ENCODE measurements at places on chromosomes 2 and 18.
A peak's percentile ranks its signal among the peaks of the same experiment; 100 is the strongest.

- DNase-seq, result peak; percentile 84
Observed at GRCh38 chr2:239267288-239267951, 133.4 kb downstream of the HDAC4 start.

GRCh38 chr2:240523451-240524281 lies 34.1 kb downstream of the ANKMY1 start:
- DNase-seq, result no peak

- DNase-seq, result peak; percentile 34
Observed at GRCh38 chr2:7292154-7292691, 375.0 kb downstream of the RNF144A start.

DNA sequence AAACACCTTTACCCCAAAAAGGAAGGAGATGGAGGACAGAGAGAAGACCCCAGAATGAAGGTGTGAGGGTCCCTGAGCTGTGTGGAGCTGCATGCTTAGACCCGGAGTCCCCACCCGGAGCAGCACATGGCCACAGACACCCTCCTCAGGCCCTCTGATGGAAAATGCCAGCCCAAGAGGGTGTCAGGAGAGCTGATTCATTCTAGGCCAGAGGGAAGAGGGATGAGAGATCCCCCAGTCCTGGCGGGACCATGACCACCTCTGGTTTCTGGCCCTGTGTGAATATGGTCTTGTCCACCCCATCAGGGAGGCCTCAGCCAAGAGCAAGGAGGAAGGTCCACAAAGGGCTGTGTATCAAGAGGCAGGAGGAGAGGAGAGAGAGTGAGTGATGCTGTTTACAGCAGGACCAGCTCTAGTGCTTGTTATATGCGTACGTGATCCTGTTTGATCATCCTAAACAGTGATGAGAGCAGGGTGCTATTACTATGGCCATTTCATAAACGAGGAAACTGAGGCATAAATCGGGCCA lies 186.6 kb upstream of the HAAO start:
- no peak for DNase-seq

- DNase-seq, result no peak
Observed at GRCh38 chr2:161141033-161141432, 19.2 kb upstream of the TANK start.

DNA sequence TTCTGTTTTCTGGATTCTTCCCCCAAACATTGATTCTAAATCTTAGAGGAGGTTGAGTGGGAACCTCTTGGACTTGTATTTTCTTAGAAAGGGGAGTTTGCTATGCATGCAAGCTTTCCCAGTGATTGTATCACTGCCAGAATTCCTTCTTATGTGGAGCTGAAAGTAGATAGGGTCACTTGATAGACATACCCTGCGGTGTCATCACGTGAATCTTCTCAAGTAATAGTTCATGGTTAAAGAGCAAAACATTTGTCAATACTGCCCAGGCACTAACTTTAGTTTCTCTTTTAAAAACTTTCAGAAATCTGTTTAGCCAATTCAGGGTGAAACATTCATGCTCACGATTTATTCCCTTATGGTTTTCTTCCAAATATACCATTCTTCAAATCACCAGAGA lies 6.4 kb downstream of the PMAIP1 start:
- no peak for DNase-seq

- DNase-seq, result no peak
Observed at GRCh38 chr2:61044636-61045035, 21.0 kb upstream of the SANBR start.

DNA sequence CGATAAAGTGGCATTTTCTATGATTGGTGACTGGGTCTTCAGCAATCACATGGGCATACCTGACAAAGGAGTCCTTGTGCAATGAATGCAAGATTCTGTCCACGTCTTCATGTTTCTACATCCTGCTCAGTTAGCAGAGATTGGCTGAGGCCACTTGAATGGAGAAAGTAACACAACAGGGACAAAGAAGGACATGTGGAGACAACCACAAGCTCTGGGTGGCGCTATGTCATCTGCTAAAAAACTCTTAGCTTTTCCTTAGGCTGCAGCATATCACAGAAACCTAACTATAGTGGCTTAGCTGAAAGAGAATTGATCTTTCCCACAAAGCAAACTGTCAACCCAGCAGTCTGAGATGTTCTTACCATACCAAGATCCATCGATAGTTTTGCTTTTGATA lies 1109.7 kb downstream of the SOCS6 start:
- DNase-seq, result no peak

GRCh38 chr18:4203568-4204437 lies 251.3 kb downstream of the DLGAP1 start:
- no peak for DNase-seq

DNA sequence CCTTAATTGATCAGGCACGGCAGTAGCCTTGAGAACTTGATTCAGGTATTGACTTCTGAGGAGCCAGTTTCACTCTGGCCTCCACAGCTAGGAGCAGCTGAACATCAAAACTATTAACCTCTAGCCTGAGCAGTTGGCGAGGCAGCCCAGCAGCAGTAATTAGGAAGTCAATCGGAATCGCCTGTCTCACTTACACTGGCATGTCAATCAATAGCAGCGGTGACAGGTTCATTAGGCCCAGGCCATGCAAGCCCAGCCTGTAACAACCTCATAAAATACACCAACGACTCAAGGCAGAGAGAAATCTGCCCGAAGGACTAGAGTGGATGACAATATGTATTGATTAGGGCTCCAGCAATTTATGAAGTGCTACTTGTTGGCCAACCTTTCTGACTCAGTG lies 255.4 kb upstream of the SKOR2 start:
- DNase-seq, result no peak

GRCh38 chr2:61135510-61135909 lies 26.5 kb upstream of the C2orf74 start:
- peak; percentile 47 for DNase-seq

DNA sequence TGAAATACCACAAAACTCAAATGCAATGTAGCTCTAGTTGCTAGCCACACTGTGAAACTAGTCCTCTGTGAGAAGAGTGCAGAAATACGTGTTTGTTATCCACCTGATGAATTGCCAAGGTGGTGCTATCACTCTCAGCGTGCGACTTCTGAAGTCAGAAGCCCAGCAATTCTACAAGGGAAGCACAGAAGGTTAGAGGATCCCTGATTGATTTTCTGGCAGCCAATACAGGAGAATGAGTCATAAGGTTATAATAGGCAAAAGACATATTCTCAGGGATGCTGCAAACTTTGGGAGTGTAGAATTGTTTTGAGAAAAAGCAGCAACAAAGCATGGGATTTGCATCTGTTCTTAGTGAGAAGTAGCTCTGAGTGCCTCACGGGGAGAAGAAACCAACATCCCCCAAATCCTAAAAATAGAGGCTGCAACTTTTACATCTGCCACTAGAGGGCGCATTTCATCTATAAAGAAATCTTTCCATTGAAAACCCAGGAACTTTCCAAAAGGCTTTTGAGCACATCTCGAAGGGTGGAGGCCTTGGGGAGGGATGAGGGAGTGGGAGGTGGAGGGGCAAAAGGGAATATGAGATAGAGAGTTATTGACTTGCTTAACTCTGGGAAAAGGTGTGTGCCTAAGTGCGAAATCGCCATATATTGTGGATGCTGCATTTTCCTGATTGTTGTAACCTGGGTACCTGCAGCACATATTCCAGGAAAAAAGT lies 78.0 kb downstream of the TMEM182 start:
- peak; percentile 47 for DNase-seq

- no peak for DNase-seq
Observed at GRCh38 chr2:173493874-173494273, 139.2 kb downstream of the CDCA7 start.

GRCh38 chr18:37661478-37661877 lies 95.9 kb upstream of the CELF4 start:
- DNase-seq, result no peak

DNA sequence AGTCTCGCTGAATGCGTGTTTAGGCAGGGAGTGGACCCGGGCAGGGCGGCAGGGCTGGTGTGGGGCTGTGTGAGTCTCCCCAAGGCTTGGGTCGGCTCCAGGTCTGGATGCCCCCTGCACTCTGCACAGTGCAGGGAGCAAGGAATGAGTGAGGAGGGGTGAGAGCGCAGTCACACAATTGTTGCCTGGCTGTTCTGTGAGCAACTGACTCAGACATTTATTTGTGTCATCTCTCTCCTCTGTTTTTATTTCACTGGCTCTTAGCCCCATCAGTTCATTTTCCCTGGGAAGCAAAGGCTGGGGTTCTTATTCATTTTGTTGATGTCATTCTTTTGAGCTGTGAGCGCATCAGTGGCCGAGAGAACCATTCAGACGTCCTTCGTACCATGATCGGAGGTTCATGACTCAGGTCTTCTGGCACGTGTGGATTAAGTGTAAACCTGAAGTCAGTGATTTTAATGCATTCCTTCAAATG lies 61.1 kb downstream of the GATA6 start:
- DNase-seq, result peak; percentile 43

DNA sequence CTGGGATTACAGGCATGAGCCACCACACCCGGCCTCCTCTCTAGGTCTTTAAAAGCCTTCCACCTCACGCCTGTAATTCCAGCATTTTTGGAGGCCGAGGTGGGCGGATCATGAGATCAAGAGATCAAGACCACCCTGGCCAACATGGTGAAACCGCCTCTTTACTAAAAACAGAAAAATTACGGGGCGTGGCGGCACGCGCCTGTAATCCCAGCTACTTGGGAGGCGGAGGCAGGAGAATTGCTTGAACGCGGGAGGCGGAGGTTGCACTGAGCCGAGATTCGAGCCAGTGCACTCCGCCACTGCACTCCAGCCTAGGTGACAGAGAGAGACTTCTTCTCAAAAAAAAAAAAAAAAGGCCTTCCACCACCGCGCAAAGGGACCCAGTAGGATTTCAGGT lies 1.3 kb upstream of the FAM117B start:
- no peak for DNase-seq

DNA sequence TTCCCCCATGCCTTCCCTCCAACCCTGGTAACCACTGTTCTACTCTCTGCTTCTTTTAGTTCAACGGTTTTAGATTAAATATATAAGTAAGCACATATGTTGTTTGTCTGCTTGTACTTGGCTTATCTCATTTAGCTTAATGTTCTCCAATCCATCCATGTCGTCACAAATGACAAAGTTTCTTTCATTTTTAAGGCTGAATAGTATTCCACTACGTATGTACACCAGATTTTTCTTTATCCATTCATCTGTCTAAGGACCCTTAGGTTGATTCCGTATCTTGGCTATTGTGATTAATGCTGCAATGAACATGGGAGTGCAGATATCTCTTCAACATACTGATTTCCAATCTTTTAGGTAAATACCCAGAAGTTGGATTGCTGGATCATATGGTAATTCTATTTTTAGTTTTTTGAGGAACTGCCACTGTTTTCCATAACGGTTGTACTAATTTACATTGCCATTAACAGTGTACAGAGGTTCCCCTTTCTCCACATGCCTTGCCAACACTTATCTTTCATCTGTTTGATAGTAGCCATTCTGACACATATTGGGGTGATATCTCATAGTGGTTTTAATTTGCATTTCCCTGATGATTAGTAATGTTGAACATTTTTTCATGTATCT lies 8.1 kb downstream of the ASB3 start:
- DNase-seq, result no peak

- no peak for DNase-seq
Observed at GRCh38 chr2:216394881-216395280, 17.4 kb upstream of the SMARCAL1 start.

- DNase-seq, result peak; percentile 85
Observed at GRCh38 chr2:46179037-46179621, 118.1 kb upstream of the EPAS1 start.

DNA sequence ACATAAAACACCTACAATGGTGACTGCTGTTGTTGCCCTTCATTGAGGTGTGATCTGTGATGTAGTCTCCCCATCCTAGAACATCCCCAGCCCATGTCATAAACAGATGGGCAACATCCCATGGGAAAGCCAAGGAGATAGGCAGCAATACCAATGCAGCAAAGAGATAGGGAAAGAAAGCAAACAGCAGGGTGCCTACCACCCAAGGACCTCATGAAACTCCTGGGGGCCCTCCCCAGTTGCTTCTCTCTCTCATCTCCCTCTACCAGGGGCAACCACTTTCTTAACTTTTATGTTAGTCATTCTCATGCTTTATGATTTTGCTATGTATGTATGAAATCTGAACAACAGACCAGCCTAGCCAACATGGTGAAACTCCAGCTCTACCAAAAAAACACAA lies 8.1 kb upstream of the ITPRIPL1 start:
- DNase-seq, result no peak

- DNase-seq, result no peak
Observed at GRCh38 chr18:67924656-67925055, 408.1 kb upstream of the DSEL start.

GRCh38 chr2:6627316-6627715 lies 238.4 kb downstream of the CMPK2 start:
- DNase-seq, result no peak

GRCh38 chr2:123035541-123035940 lies 989.5 kb upstream of the CNTNAP5 start:
- DNase-seq, result no peak

GRCh38 chr2:124915567-124915966 lies 890.5 kb downstream of the CNTNAP5 start:
- no peak for DNase-seq

GRCh38 chr2:150472511-150472899 lies 15.0 kb downstream of the RND3 start:
- peak; percentile 73 for DNase-seq

DNA sequence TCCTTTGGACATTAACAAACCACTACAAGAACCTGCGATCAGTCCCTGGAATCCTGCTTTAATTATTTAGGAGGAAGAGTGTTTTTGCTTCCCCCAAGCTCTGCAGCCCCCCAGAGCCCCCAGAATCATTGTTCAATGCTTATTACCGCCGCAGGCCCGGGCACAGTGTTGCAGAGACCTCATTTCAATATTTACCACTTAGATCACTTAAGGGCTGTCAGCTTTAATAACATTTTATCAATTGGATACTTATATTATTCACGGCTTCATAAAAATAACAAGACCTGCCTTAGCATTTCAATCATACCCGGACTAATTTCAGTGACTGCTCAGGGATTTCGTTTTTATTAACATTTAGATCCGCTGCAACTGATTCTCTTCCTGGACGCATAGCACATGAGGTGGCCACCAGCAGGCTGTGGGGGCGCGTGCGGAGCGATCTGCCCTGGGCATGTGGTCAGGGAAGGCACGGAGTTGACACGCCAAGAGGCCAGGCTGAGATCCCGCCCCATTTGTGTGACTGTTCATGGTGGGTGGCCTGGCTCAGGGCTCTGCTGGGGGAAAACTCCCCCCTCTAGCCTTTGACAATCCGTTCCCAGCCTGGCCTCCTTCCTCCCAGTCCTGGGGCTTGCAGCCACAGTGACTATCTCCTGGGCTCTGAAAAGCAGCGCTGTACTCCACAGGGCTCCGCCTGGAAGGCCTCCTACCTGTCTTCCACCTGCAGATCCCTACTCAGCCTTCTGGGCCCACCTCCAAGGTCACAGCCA lies 267.6 kb downstream of the SRBD1 start:
- DNase-seq, result peak; percentile 26

- no peak for DNase-seq
Observed at GRCh38 chr18:79786304-79786703, 11.4 kb upstream of the KCNG2 start.

DNA sequence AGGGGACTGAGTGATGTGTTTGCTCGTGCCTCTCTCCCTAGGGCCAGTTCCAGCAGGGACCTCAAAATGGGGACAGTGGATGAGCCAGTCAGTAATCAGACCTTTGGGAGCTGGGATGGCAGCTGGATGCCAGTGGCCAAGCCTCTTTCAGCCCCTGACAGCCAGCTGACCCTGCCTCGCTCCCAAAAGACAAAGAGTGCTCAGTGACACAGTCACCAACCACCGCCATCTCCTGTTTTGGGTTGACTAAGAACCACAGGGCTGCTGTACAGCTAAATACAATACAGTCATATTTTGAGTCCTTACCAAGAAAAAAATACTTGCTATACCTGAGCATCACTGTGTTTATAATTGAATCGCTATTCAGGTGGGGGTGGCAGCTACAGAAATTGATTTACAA lies 75.7 kb downstream of the POU3F3 start:
- DNase-seq, result no peak
